ENCODE measurements at places on chromosomes 11 and 22.

DNA sequence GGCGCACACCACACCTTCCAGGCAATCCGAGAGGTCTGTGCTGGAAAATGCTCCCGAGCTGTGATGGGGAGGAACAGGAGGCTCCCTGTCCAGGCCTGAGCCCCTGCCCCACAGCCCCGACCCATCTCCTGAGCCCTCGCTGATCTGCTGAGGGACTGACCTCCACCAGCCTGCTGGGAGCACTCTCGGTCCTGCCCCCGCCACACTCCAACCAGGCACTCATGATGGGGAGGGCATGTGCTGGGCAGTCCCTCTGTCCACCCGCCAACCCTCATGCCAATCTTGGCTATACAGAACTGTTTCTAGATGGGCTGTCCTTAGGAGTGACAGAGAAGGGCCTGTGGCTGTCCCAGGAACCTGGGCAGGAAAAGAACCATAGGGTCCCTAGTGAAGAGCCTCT, 70.8 kb downstream of the TRMU start:
- DNase-seq, result no peak

- DNase-seq, result no peak
Observed at GRCh38 chr22:28435982-28436381, 243.7 kb downstream of the TTC28 start.

DNA sequence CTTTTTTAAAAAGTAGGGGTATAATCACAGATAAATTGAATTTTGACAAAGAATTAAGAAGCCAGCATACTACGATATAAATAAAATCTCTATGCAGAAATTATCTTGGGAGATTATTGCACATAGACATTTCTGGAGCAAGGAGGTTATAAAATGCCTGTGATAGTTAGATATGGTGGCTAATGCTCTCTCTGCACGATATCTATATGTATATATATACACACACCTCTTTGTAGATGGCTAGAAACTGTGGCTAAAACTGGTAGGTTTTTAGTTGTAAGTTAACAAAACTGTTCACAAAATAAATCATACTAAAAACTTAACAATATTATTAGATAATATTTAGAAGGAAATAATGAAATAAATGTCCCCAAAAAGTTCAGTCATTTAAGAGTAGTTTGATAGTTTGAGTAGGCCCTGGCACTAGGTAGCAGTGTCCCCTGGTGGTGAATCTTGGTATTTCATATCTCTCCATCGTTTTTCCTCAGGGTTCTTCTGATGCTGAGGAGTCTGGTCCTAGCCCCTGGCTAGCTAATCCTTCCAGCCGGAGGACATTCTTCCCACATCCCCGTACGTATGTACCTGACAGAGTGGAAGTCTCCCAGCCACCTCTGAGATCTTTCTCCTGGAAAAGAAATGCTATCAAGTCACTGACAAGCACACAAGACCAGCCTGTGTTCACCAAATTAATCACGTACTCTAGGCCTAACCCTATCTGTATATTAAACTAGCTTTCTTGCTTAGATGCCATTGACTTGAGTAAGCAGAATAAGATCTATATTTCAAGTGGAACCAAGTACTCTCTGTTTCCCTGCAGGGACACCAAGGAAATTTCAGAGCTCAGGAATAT, 32.2 kb downstream of the ART5 start:
- DNase-seq, result no peak

DNA sequence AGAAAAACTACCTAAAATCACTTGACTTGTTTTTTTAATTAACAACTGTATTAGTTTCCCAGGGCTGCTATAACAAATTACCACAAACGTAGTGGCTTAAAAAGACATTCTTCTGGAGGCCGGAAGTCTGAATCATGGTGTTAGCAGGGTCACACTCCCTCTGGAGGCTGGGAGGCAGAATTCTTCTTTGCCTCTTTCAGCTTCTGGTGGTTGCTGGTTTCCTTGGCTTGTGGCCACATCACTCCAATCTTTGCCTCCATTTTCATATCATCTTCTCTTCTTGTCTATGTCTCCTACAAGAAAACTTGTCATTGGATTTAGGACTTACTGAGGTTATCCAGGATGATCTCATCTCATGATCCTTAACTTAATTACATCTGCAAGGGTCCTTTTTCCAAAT, 7.4 kb upstream of the INCENP start:
- DNase-seq, result no peak

- DNase-seq, result no peak
Observed at GRCh38 chr11:12198251-12199222, 88.1 kb downstream of the MICAL2 start.

GRCh38 chr11:37896016-37896415, 1298.0 kb upstream of the RAG2 start:
- DNase-seq, result no peak

- DNase-seq, result no peak
Observed at GRCh38 chr22:27795053-27795452, 6.5 kb downstream of the MN1 start.

DNA sequence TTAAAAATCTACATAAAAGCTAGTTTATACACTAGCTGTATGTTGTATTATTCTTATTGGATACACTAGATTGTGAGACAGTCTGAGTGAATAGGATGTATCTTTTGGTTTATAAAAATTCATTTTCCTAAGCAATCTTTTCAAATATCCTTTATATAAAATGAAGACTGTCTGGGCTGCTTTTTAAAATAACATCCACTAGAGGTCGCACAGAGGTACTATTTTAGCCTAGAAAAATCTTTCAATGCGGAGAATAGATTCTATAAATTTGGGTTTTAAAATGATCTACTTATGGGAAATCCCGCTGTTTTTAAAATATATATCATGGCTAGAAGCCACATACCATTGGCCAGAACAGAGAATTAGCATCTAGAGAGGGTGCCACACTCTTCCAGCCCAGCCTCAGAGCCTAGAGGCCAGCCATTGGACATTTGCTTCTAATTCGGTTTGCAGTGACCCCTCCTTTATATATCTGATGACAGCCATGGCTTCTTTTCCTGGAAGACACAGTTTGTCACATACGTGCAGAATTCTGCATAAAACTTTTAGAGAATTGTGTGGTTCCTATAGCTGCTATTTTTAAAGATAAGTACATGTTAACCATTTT, 7.3 kb downstream of the C11orf97 start:
- DNase-seq, result no peak

DNA sequence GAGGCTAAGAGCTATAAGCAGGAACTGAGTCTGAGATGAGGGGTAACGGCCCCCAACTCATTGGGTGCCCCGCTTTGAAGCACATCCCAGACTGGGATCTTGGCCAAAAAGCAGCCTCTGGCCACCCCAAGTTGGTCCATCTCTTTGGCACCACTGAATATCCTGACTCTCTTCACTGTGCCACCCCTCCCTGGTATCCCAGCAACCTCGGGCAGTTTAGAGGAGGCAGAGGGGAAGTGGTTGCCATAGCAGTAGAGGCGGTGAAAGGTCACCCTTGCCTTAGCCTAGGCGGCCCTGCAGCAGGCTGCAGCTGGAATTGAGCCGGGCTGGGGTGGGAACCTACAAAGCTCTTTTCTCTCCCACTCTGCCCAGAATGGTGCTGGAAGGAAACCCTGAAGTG, 1.1 kb downstream of the PELI3 start:
- DNase-seq, result no peak

DNA sequence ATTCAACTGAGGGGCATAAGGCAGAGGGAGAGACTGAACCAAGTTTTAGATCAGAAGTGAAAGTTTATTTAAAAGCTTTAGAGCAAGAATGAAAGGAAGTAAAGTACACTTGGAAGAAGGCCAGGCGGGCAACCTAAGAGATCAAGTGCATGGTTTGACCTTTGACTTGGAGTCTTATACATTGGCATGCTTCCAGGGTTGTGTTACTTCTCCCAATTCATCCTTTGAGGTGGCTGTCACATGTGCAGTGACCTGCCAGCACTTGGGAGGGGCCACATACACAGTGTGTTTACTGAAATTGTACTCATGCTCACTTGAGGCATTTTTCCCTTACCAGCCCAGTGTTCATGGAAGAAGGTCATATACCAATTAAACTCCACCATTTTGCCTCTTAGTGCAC, 30.4 kb downstream of the CYP2R1 start:
- no peak for DNase-seq

GRCh38 chr22:30251711-30252110, 5.2 kb upstream of the LIF start:
- no peak for DNase-seq

- no peak for DNase-seq
Observed at GRCh38 chr11:14041040-14041439, 78.5 kb downstream of the SPON1 start.

DNA sequence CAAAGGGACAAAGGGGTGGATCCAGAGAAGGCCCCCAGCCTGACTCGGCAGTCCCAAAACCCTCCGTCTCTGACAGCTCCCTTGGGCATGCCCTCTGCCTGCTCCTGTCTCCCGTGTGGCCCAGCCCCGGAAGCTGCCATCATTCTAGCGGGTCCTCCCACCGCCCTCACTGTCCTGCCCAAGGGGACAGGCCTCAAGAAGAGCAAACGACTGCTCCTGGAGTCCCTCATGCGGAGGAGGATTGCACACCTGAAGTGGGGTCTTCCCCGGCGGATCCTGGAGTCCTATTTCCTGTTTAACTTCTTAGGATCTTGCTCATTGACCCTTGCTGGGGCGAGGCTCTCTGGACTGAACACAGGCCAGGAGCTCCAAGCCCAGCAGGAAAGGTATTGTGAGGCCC, 2.6 kb upstream of the MEI1 start:
- DNase-seq, result no peak

- no peak for DNase-seq
Observed at GRCh38 chr22:43447380-43447779, 35.6 kb downstream of the MPPED1 start.

DNA sequence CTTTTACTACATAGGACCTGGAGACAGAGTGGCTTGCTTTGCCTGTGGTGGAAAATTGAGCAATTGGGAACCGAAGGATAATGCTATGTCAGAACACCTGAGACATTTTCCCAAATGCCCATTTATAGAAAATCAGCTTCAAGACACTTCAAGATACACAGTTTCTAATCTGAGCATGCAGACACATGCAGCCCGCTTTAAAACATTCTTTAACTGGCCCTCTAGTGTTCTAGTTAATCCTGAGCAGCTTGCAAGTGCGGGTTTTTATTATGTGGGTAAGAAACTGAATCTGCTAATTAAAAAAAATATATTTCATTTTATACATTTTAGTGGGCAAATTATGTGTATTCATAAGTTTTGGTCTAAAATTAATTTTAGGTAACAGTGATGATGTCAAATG, 7.8 kb downstream of the BIRC3 start:
- no peak for DNase-seq

GRCh38 chr22:45948081-45948648, 28.8 kb downstream of the WNT7B start:
- no peak for DNase-seq

DNA sequence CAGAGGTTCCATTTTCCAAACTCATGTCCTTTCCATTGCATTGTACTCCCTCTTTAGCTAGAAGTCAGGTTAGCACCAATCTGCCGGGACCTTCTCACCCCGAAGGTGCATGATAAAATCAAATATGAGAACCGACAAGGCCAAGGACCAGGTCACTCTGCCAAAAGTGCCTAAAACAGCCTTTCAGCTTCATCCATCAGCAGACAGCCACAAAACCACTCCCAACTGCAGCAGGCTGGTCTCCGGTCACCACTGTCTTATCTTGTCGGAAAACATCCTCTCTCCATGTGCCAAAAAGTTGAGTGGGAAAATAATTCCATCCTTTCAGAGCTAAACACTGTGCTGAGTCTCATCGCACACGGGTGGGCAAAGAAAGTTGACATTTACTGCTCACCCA, 1.4 kb downstream of the PI4KA start:
- DNase-seq, result no peak

DNA sequence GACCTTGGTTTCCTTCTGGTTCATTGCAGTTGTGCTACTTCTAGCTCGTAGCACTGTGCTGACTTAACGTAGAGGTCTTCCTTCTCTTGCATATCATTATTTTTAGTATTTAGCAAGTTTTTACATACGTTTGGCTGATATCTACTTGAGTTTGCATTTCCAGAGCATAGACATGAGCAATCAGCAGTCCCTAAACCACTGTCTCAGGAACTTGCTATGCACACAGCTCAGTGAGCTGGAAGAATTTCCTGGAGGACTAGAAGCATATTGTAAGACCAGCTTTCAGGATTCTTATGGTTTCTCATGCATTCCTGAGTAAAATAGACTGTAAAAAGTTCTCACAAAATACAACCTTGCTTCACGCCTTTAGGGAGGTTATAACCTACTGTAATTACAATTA, 226.7 kb upstream of the PDGFD start:
- no peak for DNase-seq

DNA sequence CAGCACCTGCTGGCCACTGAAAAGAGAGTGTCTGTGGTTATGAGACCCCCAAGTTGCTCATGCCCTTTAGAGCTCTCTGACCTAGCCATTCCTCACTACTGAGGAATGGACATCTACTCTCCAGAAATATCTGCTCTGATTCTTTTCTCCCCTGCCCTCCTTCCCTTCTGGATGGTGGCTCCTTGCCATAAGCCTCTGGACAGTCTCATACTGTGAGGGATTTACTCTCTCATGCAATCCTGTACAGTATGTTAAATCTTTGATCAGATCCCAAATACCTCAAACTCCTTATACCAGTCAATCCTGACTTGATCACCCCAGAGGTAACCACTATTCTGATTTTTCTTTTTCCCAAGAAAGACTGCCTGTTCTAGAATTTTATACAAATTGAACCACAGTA, 80.7 kb downstream of the ARHGAP20 start:
- DNase-seq, result no peak

DNA sequence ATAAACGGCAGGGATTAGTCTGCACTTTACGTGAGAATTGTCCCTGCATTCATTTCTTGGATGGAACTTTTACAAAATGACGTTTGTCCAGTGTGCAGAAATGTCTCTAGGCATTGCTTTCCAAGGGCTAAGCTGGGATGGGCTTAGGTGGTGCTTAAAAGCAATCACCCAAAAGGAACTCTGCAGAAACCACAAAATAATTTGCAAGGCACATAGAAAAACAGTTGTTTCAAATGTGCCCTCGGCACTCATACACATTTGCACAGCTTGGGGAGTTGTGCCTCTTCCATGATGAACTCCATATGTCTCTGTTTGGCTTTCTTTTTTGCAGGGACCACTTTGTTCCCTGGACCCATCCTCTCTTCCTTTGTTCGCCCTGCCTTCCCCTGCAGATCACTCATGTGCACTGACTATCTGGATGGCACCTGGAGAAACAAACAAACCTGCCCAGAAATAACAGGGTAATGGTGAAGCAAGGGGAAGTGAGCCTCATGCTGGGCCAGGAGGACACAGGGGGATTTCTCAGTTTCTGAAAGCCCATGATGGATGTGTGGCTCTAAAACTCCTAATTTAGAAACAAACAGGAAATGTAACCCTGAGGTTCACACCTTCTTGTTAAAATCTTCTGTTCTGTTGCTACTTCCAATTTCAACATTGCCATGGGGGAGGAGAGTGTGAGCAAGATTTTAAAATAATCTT, 150.2 kb downstream of the SNX19 start:
- no peak for DNase-seq

DNA sequence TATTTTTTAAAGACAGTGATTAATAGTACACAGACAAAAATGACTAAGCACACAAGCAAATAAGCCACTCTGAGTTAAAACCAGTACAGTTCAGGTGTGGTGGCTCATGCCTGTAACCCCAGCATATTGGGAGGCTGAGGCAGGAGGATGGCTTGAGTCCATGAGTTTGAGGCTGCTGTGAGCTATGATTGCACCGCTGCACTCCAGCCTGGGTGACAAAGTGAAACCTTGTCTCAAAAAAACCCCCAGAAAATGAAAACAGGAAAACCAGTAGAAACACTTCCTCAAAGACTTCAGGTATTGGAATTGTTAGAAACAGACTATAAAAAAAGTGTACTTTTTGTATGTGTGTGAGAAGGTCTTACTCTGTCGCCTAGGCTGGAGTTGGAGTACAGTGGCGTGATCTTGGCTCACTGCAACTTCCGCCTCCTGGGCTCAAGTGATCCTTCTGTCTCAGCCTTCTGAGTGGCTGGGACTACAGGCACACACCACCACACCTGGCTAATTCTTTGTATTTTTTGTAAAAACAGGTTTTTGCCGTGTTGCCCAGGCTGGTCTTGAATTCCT, 33.0 kb downstream of the PPP6R2 start:
- no peak for DNase-seq

Measured in AG09309 (cell line).